Hematopoietic multipotent progenitor cell treated with erythropoietin and hydrocortisone succinate and interleukin-3 and kit ligand, for 4 days (in vitro differentiated cells): ENCODE measurements at places on chromosomes 12 and 14.
A peak's percentile ranks its signal among the peaks of the same experiment; 100 is the strongest.

DNA sequence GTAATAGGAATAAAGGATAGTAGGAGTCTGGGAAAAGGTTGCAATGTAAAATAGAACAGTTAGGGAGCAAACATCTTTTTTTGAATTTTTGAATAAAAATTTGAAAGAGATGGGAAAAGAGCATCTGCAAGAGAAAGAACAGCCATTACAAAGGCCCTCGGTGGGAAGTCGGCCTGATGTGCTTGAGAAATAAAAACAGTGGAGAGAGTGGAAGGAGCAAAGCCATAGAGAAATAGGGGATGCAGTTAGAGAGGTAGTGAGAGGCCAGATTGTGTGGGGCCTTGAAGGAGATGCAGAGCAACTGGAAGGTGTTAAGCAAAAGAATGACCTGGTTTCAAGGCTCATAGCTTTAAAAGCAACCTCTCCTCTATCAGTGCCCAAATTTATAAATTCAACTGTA is 409.8 kb downstream of the RERGL start:
- DNase-seq = no peak

DNA sequence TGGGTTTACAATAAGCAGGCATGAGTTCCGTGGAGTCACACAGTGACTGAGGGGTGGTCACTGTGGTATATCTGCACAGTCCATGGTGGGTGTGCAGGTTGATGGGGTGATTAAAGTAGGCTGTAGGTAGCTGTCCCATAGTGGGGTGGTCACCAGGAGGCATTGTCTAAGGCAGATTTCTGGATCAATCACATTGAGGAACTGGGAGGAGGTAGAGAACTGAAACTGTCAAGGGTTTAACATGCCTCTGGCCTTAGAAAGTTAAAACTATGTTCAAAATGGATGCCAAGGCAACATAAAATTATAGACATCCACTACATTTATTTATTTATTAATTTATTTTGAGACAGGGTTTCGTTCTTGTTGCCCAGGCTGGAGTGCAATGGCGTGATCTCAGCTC is 8.3 kb downstream of the ADCK1 start:
- no peak for DNase-seq

GRCh38 chr12:107681836-107682820 is 3.5 kb upstream of the PWP1 start:
- DNase-seq = no peak

GRCh38 chr12:2225696-2226095 is 172.9 kb downstream of the CACNA1C start:
- no peak for DNase-seq

DNA sequence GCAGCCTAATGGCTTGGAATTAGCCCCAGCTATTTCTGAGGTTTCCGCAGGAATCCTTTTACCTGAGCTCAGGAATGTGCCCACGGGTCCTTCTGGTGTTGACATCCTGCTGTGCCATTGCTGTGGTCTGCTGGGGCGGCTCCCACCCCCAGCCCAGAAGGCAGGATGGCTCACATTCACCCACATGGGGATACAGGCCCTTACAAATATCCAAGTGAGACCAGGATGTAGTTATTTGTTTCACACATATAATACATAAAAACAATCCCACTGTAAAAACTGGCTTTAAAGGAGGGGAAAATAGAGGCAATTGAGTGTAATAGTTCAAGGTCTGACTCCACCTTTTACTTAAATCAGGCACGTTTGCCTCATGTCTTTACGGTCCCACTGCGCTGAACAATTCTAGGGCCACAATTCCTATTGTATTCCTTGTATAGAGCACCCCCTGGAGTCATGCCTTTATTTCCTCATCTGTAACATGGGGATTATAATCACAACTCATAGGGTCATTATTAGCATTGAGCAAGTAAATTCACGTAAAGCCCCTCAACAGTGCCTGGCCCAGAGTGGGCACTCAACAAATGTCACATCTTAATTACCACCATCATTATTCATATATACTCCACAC is 57.2 kb upstream of the FICD start:
- no peak for DNase-seq

- no peak for DNase-seq
Measured at GRCh38 chr12:82930301-82930700, 243.6 kb downstream of the TMTC2 start.

DNA sequence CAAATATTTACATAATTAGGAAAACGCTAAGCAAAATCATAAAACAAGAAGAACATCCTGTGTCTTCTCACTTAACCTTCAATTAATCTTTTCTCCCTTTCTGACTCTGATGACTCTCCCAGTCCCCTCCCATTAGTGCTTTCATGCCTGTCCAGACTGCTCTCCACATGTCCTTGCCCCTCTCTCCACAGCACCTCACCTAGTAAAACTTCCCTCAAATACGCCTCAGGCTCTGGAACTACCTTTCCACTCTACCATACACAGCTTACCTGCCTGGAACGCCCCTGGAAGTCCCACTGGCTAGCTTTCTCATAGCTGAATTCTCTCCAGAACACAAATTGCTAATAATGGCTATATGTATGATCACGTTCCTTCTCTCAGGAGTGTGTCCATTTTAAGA is 44.7 kb downstream of the SLC5A8 start:
- DNase-seq = no peak

DNA sequence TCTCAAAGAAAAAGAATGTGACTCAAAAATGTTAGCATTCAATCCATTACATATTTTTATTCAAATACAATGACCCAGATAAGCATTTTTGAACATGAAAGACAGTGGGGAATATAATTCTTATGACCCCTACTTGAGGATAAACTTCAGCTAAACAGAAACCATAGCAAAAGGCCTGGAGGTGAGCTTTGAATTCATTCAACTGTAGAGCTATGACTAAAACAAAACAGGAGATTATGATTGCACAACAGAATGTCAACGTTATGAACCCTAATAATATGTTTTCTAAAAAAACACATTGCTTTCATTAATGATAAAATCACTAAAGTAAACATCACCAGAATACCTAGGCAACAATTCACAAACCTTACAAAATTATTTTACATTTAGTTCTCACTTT is 27.8 kb downstream of the EFCAB11 start:
- no peak for DNase-seq

- DNase-seq = peak; percentile 33
Measured at GRCh38 chr12:93982771-93983315, 165.5 kb upstream of the PLXNC1 start.

GRCh38 chr14:26856876-26857518 is 259.2 kb upstream of the NOVA1 start:
- DNase-seq = no peak
